T-helper 1 cell (primary cell): ENCODE measurements at places on chromosomes 3 and 15.
A peak's percentile ranks its signal among the peaks of the same experiment; 100 is the strongest.

DNA sequence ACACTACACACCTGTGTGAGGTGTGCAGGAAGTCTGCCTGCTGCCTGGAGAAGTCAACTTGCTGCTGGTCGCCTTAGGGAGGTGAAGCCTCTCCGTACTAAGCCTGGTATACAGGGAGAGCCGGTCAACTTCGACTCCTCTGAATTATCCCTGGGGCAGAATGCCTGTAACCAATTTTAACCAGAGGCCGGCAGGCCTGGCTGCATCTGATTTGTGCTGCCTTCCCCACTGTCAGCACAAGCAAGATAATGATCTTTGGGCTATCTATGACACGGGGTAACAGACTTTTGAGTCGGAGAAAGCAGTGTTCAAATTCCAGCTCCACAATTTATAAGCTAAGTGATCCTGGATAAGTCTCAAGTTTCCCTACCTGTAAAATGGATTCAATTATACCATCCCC is 42.3 kb downstream of the MAGEF1 start:
- DNase-seq = no peak

DNA sequence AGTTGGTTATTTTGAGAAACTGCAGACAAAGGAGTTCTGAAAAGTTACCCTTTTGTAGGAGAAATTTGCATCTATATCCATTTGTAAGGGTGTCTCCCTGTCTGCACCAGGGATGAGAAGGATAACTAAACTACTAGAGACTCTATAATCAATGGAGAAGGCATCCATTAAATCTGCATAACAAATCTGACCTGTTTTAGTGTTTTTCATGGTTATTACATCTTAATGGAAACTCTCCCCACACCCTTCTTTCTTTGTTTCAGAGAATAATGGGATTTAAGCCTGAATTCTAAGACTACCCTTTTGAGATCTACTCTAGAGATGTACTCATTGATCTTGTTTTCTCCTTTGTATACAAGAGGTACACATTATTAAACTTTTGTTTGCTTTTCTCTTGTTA is 82.0 kb upstream of the DAZL start:
- no peak for DNase-seq

DNA sequence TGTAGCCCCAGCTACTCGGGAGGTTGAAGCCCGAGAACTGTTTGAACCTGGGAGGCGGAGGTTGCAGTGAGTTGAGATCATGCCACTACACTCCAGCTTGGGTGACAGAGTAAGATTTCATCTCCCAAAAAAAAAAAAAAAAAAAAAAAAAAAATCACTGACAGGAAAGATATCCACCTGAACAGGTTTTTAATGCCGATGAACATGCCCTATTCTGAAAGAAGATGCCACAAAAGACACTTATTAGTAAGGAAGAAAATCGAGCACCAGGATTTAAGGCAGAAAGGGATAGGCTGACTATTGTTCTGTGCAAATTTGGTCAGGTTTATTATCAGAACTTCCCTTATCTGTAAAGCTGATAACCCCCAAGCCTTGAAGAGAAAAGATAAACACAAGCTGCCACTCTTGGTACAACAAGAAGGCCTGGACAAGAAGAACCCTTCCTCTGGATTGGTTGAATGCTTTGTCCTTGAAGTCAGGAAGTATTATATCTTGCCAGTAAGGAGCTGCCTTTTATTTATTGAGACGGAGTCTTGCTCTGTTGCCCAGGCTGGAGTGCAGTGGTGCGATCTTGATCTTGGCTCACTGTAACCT is 2.7 kb upstream of the PARP16 start:
- DNase-seq = no peak

DNA sequence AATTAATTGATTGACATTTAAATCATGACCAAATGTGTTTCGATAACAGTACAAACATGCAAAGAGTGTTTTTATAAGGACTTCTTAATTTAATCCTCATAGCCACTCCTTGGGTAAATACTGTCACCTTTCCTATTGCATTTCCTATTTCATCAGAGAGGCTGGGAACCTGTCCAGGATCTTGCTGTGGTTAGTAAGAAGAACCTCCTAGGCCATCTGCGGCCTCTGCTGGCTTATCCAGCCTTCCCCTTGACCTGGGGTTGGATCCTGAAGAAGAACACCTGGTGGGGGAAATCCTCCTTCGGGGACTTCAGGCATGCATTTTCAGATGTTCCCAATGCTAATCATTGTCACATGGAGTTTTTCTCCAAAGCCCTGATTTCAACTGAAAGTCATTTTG is 25.5 kb downstream of the GLDN start:
- no peak for DNase-seq

GRCh38 chr3:192850451-192850981 is 67.1 kb downstream of the MB21D2 start:
- peak; percentile 81 for DNase-seq
